ENCODE measurements at places on chromosomes 3 and 15.
A peak's percentile ranks its signal among the peaks of the same experiment; 100 is the strongest.

DNA sequence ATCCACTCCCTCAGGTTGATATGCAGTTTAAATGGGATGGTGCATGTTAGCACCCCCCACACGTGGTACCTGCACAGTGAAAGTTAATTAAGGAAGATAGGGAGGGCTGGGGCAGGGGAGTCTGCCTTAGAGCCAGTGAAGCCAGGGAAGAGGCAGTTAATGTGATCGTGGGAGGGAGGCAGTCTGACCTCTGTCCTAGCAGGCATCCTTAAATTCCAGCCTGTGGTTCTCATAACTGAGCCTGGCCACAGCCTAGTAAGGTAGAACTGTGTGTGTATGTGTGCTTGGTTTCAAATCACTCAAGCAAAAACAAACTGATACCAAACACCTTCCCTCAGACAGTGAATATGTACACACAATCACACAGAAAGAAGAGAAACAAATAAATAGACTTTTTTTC, 319.1 kb upstream of the TLE3 start:
- no peak for DNase-seq

DNA sequence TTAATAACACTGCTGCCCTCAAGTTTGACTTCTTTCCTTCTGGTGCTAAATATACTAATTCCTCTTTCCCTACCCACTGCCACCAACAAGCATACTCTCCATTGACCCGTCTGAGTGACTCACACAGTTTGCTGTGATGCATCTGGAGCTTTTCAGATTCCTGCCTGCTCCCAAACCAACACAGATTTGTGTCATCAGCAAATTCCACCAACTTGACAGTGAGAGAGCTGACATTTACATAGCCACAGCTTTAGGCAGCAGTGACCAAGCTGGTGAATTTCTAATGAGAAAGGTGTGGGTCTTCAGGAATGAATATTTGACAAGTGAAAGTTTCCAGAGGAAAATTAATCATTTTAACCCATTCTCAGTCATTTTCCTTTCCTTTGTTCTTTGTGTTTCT, 96.5 kb upstream of the PRICKLE2 start:
- peak; percentile 90 for DNase-seq

- DNase-seq = peak; percentile 68
Measured at GRCh38 chr3:151871639-151872468, 1.6 kb upstream of the SUCNR1 start.

GRCh38 chr15:49423021-49423420, at the start of gene FGF7:
TSS of gene FGF7 (plus strand) at chr15:49423242. CDS start at chr15:49424298, 1,056 bp downstream.
- DNase-seq = peak; percentile 78

DNA sequence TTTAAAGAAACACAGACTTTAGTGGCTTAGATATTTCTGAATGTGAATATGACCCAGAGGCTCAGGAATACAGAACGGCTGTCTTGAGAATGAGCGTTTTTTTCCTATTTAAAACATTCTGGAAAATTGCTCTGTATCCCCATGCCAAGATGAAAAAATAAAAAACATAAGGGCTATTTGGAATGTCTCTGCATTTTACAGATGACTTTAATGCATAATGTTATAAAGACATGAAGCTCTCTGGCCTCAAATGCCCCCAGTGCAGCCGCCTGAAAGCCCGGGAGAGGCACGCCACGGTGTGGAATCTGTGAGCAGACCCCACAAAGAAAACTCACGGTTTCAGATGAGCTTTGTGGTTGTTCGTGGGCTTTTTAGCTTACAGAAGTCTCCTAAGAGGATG, 322.5 kb upstream of the ICE2 start:
- DNase-seq = peak; percentile 47

GRCh38 chr3:159616234-159616825, 372.3 kb upstream of the IL12A start:
- DNase-seq = peak; percentile 49

- no peak for DNase-seq
Measured at GRCh38 chr15:43266386-43266785, 342 bp downstream of the TGM5 start.

GRCh38 chr15:41424809-41425208, 7.9 kb downstream of the RTF1 start:
- no peak for DNase-seq

DNA sequence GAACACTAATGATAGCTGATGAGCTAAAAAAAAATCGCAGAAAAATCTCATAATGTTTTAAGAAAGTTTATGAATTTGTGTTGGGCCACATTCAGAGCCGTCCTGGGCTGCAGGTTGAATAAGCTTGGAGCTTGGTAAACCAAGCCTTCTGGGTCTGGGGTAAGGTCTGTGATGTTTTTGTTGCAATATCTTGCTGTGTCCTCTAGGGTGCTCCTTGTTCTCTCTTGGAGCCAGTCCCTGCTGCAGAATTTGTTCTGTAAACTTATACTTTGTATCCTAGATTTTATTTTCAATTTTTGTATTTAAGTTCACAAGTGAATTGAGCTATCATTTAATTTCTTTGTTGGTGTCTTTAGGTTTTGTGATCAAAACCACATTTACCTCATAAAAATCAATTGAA, 143.7 kb downstream of the NR1D2 start:
- DNase-seq = no peak

All from umbilical cord (tissue), 2 donors.